ENCODE measurements at places on chromosomes 3 and 15. TPM values are rescaled to one million over a fixed set of nuclear protein-coding genes. Genes with fewer than 3 reads are reported as not detected.

GRCh38 chr3:127544192-127544802 is 46.2 kb downstream of the TPRA1 start:
- peak; percentile 69 for DNase-seq

The PIERCE2 gene
- 1.5 TPM for polyA plus RNA-seq

DNA sequence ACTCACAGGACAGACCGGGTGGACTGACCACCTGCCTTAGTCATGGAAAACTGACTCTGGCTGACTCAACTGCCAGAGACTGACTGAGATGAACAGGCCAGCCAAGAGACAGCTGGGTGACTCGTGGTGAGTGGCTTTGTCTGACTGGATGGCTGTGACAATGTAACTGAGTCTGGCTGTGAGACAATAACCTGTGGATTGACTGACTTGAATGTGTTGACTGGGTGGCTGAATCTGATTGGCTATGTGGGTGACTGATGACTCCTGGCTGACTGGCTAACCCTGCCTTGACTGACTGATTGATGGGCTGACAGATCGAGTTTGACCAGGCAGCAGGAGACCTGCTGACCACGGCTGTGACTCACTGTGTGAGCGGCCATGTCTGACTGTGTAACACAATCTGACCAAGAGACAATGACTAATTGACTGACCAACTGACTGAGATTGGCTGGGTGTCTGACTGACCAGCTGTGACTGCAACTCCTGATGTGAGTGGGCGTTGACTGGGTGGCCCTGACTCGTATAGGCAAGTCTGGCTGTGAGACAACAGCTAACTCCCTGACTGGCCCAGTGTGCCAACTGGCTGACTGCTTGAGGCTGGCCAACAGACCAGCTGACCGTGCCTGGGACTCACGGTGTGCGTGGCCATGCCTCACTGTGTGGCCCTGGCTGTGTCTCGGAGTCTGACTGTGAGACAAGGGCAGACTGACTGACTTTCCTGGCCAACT is 509.1 kb downstream of the SHQ1 start:
- no peak for DNase-seq

The DCBLD2 gene
- polyA plus RNA-seq = 13.5 TPM

GRCh38 chr15:82739086-82739485 is 29.4 kb upstream of the AP3B2 start:
- DNase-seq = no peak

DNA sequence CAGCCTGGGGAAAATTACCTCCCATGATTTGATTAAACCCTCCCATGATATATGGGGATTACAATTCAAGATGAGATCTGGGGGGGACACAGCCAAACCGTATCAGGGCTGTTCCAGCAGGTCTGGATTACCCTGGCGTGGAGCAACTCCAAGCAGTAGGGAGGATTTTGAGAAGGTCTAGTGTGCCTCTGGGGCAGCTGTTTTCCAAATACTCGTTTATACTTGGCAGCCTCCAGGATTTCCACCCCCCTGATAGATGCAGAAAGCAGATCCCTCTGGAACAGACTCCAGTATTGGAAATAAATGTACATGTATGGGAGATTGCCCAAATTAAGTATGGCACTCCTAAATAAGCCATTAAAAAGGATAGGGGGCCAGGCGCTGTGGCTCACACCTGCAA is 7.7 kb upstream of the IRAK2 start:
- DNase-seq = no peak

GRCh38 chr3:29591579-29591978 is 310.7 kb downstream of the RBMS3 start:
- no peak for DNase-seq

All from ovary (tissue), 10 donors.